Substantia nigra (tissue), 51 donors: ENCODE measurements at places on chromosomes 6 and 20.
A peak's percentile ranks its signal among the peaks of the same experiment; 100 is the strongest.

GRCh38 chr6:56270812-56271441, 23.5 kb upstream of the COL21A1 start:
- no peak for DNase-seq

GRCh38 chr20:64024141-64024990, 11.6 kb upstream of the C20orf204 start:
- no peak for DNase-seq

GRCh38 chr20:44533928-44534327, 12.1 kb upstream of the SERINC3 start:
- no peak for DNase-seq

GRCh38 chr6:156866220-156867015, 89.2 kb downstream of the ARID1B start:
- peak; percentile 35 for DNase-seq

DNA sequence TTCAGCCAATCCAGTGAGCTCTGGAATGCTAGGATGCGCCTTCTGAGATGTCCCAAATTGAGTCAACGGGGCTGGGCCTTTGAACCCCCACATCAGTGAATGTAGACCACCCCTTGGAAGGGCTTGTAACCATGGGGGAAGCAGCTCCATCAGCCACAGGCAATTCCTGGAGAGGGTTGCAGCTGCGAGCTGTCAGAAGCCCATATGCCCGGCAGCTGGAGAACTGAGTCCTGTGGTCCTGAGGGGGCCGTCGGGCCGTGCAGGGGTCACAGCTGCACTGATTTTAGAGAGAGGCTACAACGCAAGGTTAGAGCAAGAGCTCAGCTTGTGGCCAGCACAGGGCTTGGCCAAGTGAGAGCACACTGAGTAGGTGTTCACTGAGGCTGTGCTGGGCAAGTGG, 121.3 kb downstream of the TOX2 start:
- DNase-seq, result no peak
